Bladder microvascular endothelial cell (primary cell): ENCODE measurements at places on chromosomes 2 and 18. TPM values are rescaled to one million over a fixed set of nuclear protein-coding genes. Genes with fewer than 3 reads are reported as not detected.

The C2orf72 gene
- 0.13 and 0.16 TPM in 2 replicates for total RNA-seq

The ALK gene
- not detected in 2 replicates for total RNA-seq

The EML6 gene
- total RNA-seq, result 0.13 and 0.16 TPM in 2 replicates

The GAL3ST2 gene
- not detected in 2 replicates for total RNA-seq

The LRRC30 gene
- total RNA-seq, result not detected in 2 replicates

The KRTCAP3 gene
- total RNA-seq, result 0.44 and 0.49 TPM in 2 replicates

The PREB gene
- 23.2 and 61.4 TPM in 2 replicates for total RNA-seq

The CIB4 gene
- not detected in 2 replicates for total RNA-seq

The GALR1 gene
- not detected in 2 replicates for total RNA-seq
